Fibroblast of upper back skin (primary cell): ENCODE measurements at places on chromosomes 3 and 15.
A peak's percentile ranks its signal among the peaks of the same experiment; 100 is the strongest.

GRCh38 chr15:40338041-40338657, 2.6 kb downstream of the CCDC9B start:
- DNase-seq = peak; percentile 71

DNA sequence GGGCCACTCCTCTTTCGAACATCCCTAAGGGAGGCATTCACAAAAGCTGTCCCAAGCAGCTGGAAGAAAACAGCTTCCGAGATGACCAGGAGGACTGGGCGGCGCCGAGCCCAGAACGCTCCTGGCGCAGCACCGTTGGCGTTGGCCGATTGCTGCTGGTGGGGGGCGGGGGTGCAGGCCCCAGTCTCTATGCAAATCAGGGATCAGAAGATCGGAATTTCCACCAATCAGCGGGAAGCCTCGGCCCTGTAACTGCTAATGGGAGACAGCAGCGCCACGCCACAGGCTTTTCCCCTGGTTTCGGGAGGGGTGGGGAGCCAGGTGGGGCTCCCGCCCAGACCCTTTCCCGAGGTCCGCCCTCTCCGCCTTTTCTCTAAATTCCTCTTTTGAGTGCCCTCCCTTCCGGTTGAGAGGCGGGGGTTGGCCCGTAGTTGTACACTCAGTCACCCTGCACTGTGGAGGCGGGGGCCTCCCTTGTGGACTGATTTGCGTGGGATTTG, 27.0 kb downstream of the HMCES start:
- peak; percentile 84 for DNase-seq

- DNase-seq = peak; percentile 65
Observed at GRCh38 chr15:88450125-88450798, 16.9 kb downstream of the MRPL46 start.

DNA sequence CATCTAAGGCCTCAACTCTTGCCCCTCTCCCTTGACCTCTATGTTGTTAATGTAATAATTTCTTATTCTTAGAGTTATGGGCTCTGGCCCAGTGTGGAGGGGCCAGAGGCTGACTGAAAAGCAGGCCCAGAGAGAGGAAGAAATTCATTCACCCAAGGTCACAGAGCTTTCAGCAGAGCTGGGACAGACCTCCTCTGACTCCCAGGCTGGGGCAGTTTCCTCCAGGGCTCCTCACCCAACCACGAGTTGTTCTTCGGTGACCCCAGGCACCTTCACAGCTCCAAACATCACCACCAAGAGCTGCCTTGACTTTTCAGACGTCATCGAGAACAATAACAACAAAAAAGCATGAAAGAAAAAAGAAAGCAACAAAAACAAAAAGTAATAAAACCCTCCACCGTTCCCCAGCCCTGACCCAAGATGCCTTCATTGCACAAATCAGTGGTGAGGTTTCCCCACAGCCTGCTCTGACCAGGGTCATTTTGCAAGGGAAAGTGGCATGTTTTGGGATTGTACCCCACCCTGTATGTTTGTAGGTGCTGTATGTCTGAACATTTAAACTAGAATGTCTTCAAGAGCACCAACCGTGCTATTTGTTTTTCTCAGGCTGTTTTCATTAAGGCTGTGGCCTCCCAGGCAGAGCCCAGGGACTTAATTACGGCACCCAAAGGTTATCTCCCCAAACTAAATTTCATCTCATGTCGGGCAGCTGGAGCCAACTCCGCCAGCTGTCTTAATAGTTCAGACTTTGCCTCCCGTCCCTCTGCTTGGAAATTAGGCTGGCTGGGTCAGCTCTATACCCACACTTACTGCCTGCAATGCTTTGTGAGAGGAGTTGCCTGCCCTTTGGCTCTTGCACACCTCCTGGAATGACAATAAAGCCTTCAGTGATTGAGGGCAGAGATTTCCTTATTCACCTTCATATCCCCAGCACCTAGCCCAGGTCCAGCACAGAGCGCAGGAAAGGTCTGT, 173.8 kb downstream of the RPLP1 start:
- no peak for DNase-seq

DNA sequence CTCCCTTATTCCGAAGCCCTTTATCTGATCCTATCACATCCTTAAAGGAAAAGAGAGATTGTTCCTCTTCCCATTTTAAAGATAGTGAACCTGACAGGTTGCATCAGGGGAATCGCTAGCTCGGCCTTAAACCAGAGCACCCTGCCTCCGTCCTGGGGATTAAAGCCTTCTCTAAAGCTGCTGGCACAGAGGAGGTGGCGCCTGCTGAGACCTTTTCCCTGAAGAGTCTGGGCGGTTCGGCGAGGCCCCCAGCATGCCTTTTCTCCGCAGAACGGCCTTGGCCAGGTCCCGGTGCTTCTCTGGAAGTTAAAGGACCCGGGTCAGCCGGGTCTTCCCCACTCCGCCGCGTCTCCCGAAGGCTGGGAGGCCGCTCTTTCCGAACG, 593 bp downstream of the FAM219B start:
- no peak for DNase-seq

- DNase-seq = peak; percentile 69
Observed at GRCh38 chr3:112519424-112520001, 20.2 kb upstream of the BTLA start.

DNA sequence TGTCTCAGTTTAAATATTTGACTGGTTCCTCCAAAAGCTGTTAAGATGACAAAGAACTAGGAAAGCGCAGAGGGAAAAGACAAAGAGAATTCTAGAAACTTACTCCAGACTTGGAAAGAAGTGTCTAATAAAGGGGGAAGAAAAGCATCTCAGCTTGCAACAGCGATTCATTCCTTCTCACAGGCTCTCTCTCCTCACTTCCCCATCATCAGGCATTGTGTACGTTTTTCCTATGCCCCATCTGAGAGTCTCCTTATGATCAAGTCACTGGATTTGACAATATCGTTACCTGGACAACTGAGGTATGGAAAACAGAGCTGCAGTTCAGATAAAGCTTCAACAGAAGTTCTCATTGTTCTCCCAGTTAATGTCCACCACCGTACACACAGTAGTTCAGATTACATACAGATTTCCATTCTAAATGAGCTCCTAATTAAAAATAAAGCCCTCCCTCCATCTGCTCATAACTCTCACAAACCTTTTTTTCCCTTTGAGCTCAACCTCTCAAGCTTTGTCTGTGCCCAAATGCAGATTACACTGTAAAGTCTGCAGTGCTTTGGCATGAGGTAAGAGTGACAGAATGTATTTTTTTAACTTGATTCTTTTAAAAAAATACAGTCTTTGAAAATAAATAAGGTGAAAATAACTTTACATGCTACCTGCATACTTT, 254.4 kb upstream of the THBS1 start:
- no peak for DNase-seq

- DNase-seq = no peak
Observed at GRCh38 chr3:184726497-184726896, 14.6 kb upstream of the MAGEF1 start.

DNA sequence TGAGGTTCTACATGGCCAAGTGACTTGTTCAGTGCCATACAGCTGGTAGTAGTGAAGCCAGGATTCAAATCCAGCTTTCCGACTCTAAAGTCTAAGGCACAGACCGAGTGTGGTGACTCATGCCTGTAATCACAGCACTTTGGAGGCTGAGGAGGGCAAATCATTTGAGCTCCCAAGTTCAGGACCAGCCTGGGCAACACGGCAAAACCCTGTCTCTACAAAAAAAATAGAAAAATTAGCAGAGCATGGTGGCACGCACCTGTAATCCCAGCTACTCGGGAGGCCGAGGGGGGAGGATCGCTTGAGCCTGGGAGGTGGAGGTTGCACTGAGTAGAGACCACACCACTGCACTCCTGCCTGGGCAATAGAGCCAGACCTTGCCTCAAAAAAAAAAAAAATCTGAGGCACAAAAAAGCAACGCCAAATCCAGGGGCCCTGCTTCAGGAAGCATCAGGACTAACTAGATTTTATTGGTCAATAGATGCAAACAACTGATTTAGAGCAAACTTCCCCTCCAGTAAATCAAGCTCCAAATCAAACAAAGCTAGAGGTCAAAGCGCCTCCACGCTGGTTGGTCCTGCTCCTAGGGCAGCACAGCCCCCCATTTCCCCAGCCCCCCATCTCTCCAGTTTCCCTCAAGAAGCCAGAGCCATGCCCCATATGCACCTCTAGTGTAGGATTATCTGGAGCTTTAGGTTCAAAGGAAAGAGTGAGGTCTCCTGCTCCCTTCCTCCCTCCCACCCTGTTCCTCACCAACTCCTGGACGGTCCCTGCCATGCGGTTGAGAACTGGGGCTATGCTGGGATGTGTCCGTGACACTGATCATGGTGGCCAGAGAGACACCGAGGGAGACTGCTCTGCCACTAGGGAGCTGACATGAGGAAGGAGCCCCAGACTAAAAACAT, 2.9 kb upstream of the TNK2 start:
- no peak for DNase-seq

DNA sequence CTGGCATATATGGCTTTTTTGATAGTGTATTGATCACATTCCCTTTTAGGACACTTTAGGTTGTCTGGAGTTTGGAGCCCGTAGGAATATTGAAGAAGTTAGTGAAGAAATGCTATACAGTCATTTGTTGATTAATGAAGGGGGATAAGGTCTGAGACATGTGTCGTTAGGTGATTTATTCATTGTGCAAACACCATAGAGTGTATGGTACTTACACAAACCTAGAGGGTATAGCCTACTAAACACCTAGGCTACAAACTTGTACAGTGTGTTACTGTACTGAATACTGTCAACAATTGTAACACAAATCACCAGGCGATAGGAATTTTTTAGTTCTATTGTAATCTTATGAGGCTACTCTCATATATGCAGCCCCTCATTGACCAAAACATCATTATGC, 3.3 kb downstream of the TPM1 start:
- peak; percentile 13 for DNase-seq

- DNase-seq = no peak
Observed at GRCh38 chr3:172112734-172113120, 73.3 kb downstream of the FNDC3B start.

GRCh38 chr3:157841029-157841428, 265.2 kb downstream of the SHOX2 start:
- no peak for DNase-seq

- DNase-seq = no peak
Observed at GRCh38 chr3:136672457-136672856, 79.7 kb downstream of the STAG1 start.
